ENCODE measurements at places on chromosomes 6 and 20.

- no peak for DNase-seq
These were observed 16.2 kb downstream of the AAR2 start for GRCh38 chr20:36252511-36252910.

- DNase-seq: no peak
These were observed 13.5 kb downstream of the DHX35 start for GRCh38 chr20:38975539-38976120.

- no peak for DNase-seq
These were observed 48.1 kb upstream of the AFDN start for GRCh38 chr6:167778497-167779128.

DNA sequence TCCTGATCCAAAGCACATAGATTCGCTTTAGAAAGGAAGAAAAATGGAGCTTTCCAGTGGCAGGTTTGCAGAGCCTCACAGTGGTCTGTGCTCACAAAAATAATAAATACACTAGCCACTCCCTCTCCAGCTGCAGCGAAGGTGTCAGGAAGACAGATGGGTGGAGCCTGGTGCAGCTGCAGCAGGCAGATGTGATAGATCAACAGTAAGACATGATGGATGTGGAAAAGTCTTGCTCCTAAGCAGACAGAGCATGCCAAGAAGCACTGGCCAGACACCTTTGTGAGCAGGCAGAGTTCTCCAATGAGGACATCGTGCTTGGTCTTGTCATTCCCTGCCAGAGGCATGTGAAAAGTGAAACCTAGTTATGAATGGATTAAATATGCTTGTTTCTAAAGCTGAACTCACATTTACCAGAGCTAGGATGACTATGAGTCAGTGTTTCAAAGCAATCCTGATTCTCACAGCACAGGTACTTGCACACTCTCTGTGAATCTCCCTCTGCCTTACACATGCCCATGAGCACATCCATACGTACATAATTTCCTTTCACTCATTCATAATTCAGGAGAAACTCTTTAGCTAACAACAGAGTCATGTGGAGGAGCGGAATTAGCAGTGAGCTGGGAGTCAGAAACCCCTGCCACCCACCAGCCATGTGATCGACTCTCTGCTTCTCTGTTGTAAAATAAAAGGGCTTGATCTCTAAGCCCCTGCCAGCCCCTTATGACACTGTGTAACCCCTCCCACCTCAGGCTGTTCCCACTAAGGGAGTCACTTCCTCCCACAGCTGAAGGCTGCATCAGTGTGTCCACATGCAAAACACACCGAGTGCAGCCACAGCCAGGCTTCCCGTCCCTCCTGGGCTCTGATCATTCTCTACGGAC, 111.2 kb downstream of the SCML4 start:
- DNase-seq: no peak

DNA sequence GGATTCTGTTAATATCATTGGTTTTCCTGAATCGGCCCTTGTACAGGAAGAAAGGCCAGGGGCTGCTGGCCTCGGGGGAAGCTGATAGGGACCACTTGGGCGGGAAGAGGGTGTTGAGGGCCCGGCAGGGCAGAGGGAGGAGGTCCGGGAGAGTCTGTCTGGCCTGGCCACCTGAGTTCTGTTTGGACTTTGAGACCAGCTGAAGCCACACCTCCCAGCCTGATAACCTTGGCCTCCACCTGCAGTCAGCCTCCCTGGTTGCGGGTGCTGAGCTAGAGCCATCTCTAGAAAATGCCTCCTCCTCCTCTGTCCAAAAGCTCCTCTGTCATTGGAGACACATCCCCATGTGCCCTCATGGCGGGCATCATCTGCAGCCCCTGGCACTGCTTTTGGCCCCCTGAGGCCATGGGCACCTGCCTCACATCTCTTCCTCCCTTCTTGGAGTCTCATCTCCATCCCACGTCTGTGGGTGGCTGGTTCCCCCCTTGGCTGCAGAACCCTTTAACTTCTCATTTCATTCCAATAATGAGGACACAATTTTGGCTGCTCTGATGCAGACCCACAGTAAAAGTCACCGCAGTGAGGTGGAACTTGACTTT, 16.6 kb downstream of the APCDD1L start:
- DNase-seq: no peak

GRCh38 chr6:48883116-48883515, 579.9 kb downstream of the MMUT start:
- DNase-seq: no peak

DNA sequence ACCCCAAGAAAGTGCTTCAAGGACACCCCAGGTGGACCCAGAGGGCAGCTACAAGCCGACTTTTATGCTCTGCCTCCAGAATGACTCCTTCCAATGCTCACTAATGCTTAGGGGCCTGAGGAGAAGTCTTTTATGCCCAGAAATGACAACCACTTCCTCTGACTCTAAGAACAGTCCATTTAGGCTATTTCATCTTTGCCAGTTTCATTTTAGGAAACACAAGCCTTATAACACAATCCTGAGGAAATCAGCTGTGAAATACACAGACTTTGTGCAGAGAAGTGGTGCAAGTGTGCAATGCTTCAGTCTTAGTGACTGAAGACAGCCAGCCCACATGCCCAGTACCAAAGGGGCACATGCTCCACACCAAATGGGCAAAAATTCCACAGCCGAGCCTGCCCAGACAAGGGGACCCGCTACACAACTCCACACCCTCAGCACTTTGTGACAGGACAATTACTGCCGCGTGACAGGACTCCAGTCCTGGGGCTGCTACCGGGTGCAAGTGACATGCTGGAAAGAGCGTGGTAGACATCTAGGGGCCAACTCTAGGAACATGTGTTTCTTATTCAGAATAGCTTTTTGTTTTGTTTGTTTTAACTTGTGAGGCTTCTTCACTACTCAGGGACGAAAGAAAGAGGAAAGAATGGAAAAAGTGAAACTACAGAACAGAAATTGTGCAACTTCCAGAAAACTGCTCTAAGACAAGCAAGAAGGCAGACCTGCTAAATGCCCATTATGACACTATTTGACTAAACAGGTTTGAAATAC, 28.2 kb upstream of the PLAGL1 start:
- DNase-seq: no peak

GRCh38 chr6:15350386-15351083, 104.7 kb downstream of the JARID2 start:
- no peak for DNase-seq

- peak; percentile 18 for DNase-seq
These were observed 37.6 kb downstream of the NCR2 start for GRCh38 chr6:41372832-41373626.

DNA sequence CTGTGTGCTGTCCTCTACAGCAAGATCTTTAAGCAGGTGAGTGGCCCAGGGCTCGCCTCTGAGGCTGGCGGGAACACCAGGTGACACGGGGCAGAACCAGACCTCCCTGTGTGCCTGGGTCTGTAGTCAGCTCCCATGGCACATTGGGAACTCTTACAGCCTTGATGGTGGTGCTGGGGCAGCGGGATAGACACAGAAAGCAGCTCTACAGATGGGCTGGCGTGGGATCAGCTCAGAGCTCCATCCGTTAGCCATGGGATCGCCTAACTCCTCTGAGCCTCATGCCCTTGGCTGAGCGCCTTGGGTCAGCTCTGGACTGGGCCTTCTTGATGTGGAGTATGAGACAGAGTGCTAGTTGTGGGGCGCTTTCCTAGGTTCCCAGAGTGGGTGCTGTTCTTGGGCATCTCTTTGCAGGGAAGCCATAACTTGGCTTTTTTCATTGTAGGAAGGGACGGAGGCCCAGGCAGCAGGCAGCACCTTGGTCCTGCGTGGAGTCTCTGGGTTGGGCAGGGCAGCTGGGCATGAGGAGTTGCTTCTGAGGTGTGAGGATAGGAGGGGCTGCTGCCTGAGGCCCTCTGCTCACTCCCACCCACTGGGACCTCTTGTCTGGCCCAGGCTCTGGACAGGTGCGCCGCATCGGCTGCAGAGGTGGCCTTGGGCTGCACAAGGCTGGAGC, 51.3 kb downstream of the EFCAB8 start:
- no peak for DNase-seq

- no peak for DNase-seq
These were observed 188.2 kb downstream of the ERMARD start for GRCh38 chr6:169939554-169940164.

DNA sequence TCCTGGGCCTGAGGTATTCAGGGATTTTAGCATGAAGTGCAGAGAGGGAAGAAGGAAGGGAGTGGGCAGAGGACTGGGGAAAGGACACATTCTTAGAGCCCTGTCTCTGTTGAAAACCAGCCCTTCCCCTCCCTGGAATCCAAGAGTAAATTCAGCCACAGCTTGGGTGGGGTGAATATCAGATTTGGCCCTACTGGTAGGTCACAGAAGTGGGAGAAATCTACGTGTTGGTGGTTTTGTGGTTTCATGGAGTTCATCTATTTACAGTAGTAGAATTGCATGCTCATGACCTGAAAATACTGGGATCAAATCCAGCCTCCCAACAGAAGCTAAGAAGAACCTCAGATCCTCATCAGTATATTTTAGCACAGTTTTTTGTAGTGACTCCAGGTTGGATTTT, 404.4 kb downstream of the BMP2 start:
- no peak for DNase-seq

- peak; percentile 62 for DNase-seq
These were observed at the start of gene MAD2L1BP for GRCh38 chr6:43635387-43636307. Gene MAD2L1BP, plus strand, starts transcription at chr6:43635840. Its CDS starts 36 bp downstream, at chr6:43635876.

DNA sequence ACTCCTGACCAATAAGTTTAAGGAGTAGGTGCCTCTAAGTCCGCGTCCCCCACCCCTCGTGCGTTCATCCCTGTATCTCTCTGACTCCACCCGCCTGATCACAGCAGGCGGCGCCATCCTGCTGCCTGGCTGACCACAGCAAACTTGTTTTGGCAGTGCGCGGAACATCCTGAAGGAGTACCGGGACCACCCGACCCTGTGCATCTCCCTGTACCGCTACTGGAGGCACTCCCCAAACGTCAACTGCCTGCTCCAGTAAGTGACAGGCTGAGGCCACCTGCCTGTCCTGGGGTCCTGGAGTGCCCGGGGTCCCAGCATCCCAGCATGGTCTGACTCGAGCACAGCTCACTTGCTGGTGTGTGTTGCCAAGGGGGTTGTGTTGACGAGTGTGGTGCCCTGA, 19.0 kb downstream of the PNLDC1 start:
- DNase-seq: no peak

- DNase-seq: no peak
These were observed 67.7 kb downstream of the TMEM244 start for GRCh38 chr6:129793447-129793846.

GRCh38 chr6:41790045-41790444, 2.6 kb downstream of the TOMM6 start:
- DNase-seq: no peak

GRCh38 chr6:5359417-5359816, 98.1 kb downstream of the FARS2 start:
- DNase-seq: no peak

DNA sequence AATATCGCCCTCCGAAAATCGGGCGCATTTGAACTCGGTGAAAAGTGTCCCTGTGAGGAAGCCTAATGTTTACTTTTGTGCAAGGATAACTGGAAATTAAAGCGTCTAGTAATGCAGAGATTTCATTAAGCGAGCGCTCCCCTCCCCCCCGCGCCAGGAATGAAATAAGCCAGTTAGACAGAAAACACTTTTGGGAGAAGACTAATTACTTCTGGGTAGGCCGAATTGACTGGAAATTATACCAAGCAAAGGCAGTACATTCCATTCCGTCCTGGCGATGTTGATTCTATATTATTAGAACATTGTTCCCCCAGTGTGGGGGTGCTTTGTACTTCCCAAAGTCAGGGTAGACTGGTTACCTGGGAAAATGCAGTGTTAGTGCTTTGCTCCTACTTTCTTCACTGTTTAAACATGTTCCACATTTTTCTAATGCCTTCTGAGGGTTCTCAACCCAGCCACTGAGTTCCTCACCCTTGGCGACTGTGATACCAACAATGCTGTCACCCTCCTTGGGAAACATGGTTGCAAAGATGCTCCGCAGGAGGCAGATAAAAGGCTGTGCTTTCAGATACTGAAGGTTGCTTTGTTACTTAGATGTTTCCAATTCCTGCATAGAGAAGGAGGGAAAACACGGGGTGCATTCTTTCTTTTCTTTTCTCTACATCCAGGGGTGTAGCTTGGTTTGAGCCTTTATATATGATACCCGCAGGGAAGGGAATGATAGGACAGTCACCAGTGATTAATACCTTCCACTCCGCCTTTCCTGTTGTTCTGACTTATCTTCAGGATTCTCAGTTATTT, 2.6 kb downstream of the GJA1 start:
- DNase-seq: no peak

GRCh38 chr20:59429396-59429795, 129.0 kb downstream of the EDN3 start:
- no peak for DNase-seq

DNA sequence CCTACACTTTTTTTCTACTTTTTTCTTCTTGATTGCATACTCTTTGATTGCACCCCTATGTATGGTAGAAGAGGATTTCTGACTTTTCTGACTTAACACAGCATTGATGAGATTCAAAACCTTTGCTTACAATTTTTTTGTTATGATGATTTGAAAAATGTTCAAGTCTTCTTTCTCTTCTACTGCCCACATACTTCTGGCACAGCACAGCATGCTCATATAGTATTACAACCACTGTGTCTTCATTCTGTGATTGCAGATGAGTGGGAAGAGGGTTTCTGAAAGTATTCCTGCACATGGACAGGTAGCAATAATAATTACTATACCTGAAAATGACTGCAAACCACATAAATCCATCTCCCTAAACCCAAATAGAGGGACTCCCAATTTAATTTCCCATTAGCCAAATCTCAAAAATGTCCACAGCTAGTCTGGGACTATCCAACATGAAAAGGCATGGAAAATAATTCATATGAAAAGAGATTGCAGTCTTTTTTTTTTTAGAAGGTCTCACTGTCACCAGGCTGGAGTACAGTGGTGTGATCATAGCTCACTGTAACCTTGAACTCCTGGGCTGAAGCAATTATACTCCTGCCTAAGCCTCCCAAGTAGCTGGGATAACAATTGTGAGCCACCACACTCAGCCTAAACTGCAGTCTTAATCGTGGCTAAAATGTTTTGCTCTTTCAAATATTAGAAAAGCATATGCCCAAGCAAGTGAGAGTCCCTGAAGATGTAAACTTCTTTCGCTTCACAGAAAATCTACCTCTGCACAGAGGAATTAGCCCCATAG, 15.9 kb upstream of the TENT5A start:
- no peak for DNase-seq

- no peak for DNase-seq
These were observed 68.2 kb downstream of the FAM217A start for GRCh38 chr6:4010689-4011090.

DNA sequence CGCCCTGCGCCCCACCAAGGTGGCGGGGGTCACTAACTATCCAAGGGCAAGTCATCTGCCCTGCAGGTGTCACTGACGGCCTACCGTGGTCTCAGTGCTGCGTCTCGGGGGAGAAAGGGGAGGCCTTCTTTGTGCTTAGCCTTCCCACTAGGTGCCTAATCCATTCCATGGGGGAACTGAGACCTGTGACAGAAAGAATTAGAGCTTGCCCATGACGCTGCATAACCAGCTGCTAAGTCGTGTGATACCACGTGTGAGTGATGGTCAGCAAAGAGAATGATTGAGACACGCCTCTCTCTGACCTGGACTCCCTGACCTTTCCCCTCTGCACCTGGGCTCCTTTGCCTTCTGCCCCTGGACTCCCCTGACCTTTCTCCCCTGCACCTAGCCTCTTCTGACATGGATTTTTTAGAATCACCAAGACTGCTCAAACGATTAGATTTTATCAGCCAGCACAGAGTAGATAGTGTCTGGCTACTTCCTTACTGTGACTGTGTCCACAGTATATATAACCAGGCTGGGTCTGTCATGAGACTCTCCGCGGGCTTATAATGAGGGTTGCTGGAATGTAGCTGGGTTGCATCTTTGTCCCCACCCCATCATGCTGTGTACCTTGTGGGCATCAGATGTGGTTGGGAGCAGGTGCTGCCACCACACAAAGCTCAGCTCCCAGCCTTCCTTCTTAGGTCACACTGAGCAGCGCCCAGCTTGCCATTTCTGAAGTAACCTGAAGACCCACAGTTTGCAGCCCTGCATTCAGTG, 140.6 kb downstream of the TMEM242 start:
- no peak for DNase-seq
